Airway epithelial cell (primary cell): ENCODE measurements at places on chromosomes 5 and 9. TPM values are rescaled to one million over a fixed set of nuclear protein-coding genes. Genes with fewer than 3 reads are reported as not detected.

The CER1 gene
- not detected in 2 replicates for total RNA-seq

The ADAMTS16 gene
- not detected in 2 replicates for total RNA-seq

The PNPLA7 gene
- 0.09 and 0.28 TPM in 2 replicates for total RNA-seq

The ARID3C gene
- not detected in 2 replicates for total RNA-seq

The SRD5A1 gene
- total RNA-seq: 29.2 and 32.1 TPM in 2 replicates

The IL4 gene
- not detected in 2 replicates for total RNA-seq

The WNK2 gene
- 0.23 and 0.71 TPM in 2 replicates for total RNA-seq

The SMIM33 gene
- not detected in 2 replicates for total RNA-seq

The LCN12 gene
- total RNA-seq: not detected in 2 replicates

The UBE2B gene
- total RNA-seq: 9.3 and 17.5 TPM in 2 replicates

The WDR31 gene
- total RNA-seq: 0.33 and 1.7 TPM in 2 replicates

The HMMR gene
- 26.5 and 34.5 TPM in 2 replicates for total RNA-seq

The DOCK2 gene
- 0.07 and 0.09 TPM in 2 replicates for total RNA-seq

The FOXI1 gene
- not detected in 2 replicates for total RNA-seq

The TTC16 gene
- total RNA-seq: not detected in 2 replicates

The RGS3 gene
- 19.0 and 29.8 TPM in 2 replicates for total RNA-seq

The SAPCD2 gene
- 31.6 and 31.9 TPM in 2 replicates for total RNA-seq

The FGD3 gene
- 1.5 and 2.2 TPM in 2 replicates for total RNA-seq

The LEAP2 gene
- total RNA-seq: 0.49 TPM in 1 of 2 replicates, not detected in the other

The PCDHA3 gene
- not detected in 2 replicates for total RNA-seq

The CD72 gene
- 0.56 TPM in 1 of 2 replicates, not detected in the other for total RNA-seq

The CCIN gene
- not detected in 2 replicates for total RNA-seq

The FOXD4L4 gene
- total RNA-seq: 0.07 and 0.19 TPM in 2 replicates

The ARL14EPL gene
- not detected in 2 replicates for total RNA-seq

The RORB gene
- total RNA-seq: not detected in 2 replicates

The DIAPH1 gene
- 91.6 and 106 TPM in 2 replicates for total RNA-seq

The CDH9 gene
- not detected in 2 replicates for total RNA-seq

The TCOF1 gene
- 43.8 and 52.5 TPM in 2 replicates for total RNA-seq

The PLPP7 gene
- total RNA-seq: not detected in 2 replicates

The ATOSB gene
- total RNA-seq: 31.8 and 38.5 TPM in 2 replicates

The TMC1 gene
- total RNA-seq: 0.14 TPM in 1 of 2 replicates, not detected in the other

The TAF11L5 gene
- not detected in 2 replicates for total RNA-seq

The IFNA2 gene
- total RNA-seq: not detected in 2 replicates

The NR2F1-AS1 gene
- 0.56 TPM in 1 of 2 replicates, not detected in the other for total RNA-seq

The STRBP gene
- 7.8 and 9.2 TPM in 2 replicates for total RNA-seq

The ACTBL2 gene
- 0.35 and 1.4 TPM in 2 replicates for total RNA-seq

The PCDH12 gene
- 0.21 TPM in 1 of 2 replicates, not detected in the other for total RNA-seq

The IGFBPL1 gene
- 0.71 and 1.5 TPM in 2 replicates for total RNA-seq

The CCDC152 gene
- 0.56 and 0.63 TPM in 2 replicates for total RNA-seq
